NCI-H2081 (cell line): ENCODE measurements at places on chromosomes 6 and 20.

GRCh38 chr6:7454696-7455358 is 65.2 kb downstream of the RIOK1 start:
- no peak for DNase-seq

DNA sequence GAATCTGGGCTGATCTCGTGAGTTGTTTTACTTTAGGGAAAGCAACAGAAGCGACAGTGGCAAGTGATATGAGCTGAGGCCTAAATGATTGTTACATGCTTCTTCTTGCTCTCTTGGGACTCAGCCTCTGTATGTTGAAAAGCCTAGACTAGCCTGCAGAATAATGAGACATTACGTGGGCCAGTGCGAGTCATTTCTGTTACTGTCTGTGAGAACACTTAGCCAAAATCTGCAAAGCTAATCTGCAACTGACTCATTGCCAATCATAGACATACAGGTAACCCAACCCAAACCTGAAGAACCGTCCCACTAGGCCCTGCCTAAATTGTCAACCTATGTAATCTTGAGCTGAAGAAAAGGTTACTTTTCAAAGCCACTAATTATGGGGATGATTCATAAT is 77.4 kb upstream of the F13A1 start:
- DNase-seq, result no peak

DNA sequence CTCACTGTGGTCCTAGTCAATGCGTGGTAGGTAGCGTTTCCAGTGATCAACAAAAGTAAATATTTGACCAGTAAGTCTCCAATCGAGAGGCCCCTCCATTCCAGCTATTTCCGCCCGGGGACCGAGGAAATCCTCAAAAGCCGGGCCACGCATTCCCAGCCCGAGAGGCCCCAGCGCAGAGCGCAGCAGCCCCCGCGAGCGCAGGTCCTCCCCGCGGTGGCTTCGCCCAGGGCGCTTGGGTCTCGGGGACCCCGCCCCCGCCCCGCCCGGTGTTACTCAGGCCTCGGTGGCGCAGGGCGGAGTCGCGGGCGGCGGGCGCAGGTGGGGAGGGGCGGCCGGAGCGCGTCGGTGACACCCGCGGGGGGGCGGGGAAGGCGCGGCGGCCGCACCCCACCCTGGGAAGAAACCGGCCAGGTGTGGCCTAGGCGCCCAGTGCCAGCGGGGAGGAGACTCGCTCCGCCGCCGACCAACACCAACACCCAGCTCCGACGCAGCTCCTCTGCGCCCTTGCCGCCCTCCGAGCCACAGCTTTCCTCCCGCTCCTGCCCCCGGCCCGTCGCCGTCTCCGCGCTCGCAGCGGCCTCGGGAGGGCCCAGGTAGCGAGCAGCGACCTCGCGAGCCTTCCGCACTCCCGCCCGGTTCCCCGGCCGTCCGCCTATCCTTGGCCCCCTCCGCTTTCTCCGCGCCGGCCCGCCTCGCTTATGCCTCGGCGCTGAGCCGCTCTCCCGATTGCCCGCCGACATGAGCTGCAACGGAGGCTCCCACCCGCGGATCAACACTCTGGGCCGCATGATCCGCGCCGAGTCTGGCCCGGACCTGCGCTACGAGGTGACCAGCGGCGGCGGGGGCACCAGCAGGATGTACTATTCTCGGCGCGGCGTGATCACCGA is at the start of gene DSP:
Gene DSP, plus strand, starts transcription at position 497 of the 890 bp plus-strand sequence. Its CDS starts 245 bp downstream, at position 742.
- DNase-seq, result peak; percentile 84

DNA sequence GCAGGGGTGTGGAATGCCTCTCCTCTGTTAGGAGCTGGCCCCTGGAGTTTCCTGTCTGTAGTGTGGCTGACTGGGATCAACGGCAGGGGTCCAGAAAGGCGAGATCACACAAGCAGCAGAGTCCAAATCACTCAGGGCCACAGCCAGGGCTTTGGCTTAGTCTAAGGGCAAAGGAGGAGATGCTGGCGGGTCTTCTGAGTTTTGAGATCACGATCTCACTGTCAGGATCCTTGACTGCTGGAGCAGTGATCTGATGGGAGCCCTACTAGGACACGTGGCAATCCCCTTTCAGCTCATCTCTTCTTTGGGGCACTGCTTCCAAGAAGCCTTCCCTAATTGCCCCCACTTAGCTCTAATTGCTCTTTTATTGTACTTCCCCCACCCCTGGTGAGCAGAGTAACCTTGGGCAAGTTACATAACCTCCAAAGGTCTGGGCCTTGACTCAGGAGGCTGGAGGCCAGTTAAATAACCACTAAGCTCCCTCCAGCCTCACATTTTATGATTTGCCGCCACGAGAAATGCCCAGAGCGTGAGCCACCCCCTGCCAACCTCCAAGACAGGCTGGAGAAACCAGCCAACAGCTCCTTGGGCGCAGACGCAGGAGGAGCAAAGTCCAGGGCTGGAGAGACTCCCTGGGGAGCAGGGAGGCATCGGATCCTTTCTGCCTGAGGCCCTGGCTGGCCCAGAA is 12.0 kb downstream of the KCNK5 start:
- DNase-seq, result no peak

DNA sequence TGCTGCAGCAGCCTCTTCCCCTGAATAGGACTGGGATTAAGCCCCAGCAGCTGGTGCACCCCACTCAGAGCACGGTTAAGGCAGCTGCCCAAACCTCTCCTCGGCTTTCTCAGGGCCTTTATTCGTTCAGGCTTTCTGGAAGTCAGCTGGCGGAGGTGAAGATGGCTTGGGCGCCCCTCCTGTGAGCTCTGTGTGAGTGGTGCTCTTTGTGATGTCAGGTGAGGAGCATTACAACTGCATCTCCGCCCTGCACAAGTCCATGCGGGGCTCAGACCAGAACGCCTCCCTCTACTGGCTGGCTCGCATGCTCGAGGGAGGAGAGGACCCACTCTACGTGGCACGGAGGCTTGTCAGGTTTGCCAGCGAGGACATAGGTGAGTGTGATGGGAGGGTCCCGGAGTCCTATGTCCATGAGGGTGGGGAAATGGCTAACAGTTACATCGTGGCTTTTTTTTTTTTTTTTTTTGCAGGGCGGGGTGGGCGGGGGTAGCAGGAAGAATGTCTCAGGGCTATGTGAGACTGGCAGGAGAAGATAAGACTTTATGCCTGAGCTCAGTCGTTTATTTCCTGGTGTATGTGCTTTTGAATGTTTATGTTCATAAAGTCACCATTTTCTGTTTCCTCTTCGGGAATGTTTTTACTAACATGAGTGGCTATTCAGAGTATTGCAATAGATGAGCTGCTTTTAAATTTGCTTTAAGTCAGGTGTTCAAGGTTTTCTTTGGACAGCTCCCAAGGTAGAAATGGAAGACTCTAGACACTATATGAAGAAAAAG is 18.2 kb downstream of the WRNIP1 start:
- DNase-seq, result no peak

- no peak for DNase-seq
Observed at GRCh38 chr20:46883892-46884291, 10.8 kb upstream of the EYA2 start.
